ENCODE measurements at places on chromosomes 2 and 18.
A peak's percentile ranks its signal among the peaks of the same experiment; 100 is the strongest.

DNA sequence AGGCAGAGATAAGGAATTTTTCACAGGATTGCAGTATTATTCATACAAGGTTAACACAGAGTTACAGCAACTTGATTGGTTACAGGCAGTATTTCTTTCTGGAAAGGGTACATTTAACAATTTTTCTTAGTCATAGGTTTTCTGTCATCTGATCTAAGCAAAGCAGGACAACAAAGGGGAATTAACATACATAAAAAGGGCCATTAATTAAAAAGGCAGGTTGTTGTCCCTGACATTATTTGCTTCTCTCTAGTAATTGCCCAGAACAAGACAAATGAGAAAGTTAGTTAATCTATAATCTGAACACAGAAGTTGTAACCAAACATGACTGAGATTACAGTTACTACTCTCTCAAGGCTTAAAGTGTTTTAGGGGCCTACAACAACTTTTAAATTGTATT lies 291.4 kb upstream of the LRRTM4 start:
- DNase-seq, result no peak

DNA sequence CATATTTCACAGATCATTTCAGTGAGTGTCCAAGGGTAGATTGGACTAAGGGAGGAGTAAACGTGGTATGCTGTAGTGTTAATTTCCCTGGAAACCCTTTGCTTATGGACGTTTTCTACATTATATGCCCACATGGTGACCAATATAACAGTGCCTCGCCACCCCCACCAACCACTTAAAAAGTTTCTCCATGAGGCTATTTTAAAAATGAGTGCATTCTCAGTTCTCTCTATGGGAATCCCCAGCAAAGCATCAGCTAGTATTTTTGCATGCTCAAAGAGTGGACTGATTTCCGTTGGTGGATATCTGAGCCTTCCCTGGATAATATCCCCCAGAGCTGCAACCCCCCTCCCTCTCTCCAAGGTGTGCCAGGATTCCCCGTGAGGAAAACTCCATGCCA lies 73.2 kb downstream of the TGFA start:
- DNase-seq, result no peak

DNA sequence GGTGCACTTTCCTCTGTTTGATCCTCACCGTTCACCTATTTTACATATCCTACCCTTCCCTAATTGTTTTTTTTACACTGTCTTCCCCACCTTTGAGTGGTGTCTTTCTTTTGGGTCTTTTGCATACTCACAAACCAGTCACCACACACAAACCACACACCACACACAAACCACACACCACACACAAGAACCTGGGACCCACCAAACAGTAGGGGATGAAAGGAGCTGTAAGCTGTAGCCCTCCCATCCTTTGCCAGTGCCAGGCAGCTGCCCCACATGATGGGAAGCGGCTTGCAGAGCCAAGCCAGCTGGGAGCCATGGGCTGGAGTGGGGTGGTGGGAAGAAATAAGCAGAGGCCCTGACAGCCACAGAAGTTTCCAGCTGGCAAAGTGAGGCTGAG lies 38.9 kb upstream of the MSH6 start:
- no peak for DNase-seq

DNA sequence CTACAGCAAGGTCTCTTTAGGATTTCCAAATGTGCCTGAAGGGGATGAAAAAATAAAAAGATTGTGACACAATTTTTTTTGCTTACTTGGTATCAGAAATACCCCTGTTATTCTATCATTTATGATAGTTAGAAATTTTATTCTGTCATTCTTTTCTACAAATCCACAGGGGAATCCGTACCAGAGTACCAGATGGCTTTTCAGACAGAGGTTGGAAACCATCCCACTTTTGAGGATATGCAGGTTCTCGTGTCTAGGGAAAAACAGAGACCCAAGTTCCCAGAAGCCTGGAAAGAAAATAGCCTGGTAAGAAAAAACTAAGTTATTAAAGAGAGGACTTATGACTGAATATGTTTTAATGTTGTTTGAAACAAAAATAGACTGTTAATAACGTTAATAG lies 92.6 kb upstream of the FAM117B start:
- no peak for DNase-seq

- no peak for DNase-seq
These were observed 16.3 kb downstream of the FAM228A start for GRCh38 chr2:24191156-24191555.

DNA sequence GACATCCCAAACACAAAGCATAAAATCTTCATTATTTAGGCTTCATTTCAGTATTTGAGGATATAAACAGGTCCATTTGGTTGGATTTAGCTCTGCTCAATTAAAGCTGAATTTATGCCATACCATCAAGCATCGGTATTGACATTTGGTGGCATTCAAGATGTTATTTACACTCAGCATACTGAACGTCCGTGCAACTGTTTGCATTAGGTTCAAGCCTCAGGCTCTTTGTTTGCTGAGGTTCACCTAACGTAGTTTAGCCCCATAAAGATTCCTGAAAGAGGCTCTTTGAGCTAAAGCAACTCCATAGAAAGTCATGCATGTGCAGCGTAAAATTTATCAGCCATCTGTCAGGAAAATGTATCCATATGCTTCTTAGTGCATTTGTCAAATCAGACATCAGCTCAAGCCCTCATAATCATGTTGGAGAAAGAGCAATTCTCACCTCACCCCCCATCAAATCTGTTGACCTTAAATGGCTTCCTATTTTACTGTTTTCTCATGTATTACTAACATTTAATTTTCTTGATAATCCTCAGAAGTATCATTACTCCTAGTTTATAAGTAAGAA lies 366.9 kb downstream of the EPHA4 start:
- DNase-seq, result no peak

DNA sequence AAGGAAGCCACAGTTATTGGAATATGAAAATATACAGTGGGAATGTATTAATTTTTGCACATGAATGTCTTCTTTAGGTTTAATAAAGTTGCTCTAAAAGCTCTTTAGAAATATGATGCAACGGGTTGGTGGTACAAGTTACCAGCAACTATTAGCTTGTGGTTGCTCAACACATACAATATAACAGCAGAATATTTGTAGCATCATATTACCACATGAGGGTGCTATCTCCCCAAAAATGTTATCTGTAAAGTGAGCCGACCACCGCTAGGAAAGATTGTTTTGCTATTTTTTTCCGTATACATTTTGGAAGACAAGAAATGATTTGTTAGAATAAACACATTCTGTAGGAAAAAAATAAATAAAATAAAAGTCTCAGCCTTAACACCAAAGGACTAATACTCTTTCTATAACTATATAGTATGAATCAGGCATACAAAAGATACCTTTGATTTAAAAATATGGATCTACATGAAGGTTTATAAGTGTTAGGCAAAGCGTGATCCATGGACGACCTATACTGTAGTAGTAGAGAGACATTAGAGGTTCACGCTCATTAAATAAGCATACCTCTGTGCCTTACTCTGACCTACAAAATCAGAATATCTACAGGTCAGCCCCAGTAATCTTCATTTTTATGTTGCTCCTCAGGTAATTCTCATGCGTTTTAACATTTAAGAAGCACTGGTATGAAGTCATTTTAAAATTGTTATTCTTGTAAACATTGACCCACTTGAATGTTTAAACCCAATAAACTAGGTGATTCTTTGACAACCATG lies 1110.6 kb upstream of the ACVR2A start:
- no peak for DNase-seq

DNA sequence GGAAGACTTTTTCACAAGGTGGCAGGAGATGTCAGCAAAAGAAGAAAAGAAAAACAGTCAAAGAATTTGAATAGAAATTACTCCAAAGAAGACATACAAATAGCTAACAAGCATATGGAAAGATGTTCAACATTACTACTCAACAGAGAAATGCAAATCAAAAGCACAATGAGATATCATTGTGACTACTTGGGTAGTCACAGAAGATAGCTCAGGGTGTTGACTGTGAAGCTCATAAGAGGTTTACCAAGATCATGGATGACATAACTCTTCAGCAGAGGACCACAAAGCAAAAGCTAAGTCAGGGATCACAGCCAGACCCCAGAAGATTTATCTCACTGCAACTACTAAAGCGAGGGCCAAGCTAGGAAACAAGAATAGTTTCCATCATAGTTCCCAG lies 53.0 kb upstream of the TANK start:
- DNase-seq, result no peak

DNA sequence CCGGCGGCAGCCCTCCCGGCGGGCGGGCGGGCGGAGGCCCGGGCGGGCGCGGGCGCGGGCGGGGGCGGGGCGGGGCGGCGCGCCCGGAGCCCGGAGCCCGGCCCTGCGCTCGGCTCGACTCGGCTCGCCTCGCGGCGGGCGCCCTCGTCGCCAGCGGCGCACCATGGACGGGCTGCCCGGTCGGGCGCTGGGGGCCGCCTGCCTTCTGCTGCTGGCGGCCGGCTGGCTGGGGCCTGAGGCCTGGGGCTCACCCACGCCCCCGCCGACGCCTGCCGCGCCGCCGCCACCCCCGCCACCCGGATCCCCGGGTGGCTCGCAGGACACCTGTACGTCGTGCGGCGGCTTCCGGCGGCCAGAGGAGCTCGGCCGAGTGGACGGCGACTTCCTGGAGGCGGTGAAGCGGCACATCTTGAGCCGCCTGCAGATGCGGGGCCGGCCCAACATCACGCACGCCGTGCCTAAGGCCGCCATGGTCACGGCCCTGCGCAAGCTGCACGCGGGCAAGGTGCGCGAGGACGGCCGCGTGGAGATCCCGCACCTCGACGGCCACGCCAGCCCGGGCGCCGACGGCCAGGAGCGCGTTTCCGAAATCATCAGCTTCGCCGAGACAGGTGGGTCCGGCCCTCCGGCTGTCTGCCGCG lies at the start of gene INHBB:
TSS of gene INHBB (plus strand) at position 111 of the 641 bp plus-strand sequence. CDS start at position 164, 53 bp downstream.
- peak; percentile 13 for DNase-seq

DNA sequence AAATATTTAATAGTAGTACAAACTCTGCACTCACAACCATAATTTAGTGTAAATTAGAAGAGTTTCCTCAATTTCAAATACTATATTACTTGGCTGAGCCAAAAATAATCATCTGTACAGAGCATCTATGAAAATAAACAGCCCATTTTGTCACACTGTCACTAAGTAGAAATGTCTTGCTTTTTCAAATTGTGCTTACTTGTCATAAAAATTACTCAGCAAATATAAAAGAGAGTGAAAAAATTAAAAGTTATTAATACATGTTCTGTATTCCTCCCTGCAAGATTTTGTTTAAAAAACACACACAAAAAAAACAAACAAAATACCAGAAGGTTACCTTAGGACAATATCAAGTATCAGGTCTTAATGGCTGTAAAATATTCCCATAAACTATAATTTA lies 155.7 kb downstream of the DLGAP1 start:
- no peak for DNase-seq

GRCh38 chr2:121191191-121192170 lies 93.5 kb downstream of the TFCP2L1 start:
- no peak for DNase-seq

DNA sequence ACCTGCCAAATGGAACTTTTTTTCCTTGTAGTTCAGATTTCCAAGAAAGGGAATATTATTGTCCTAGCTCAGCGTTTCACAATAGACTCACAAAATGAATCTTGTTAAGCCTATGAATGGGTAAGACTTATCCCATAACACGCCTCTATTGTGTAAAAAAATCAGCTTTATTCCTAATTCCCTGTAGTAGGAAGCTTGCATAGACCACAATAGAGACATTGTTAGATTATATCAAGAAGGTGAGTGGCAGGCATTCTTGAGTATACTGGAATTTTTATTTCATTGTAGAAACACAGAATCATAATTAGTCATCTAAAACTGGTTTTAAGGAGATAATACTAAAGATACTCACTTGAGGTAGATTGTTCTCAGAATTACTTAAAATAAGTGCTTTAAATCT lies 46.5 kb upstream of the SLC30A6 start:
- DNase-seq, result no peak

DNA sequence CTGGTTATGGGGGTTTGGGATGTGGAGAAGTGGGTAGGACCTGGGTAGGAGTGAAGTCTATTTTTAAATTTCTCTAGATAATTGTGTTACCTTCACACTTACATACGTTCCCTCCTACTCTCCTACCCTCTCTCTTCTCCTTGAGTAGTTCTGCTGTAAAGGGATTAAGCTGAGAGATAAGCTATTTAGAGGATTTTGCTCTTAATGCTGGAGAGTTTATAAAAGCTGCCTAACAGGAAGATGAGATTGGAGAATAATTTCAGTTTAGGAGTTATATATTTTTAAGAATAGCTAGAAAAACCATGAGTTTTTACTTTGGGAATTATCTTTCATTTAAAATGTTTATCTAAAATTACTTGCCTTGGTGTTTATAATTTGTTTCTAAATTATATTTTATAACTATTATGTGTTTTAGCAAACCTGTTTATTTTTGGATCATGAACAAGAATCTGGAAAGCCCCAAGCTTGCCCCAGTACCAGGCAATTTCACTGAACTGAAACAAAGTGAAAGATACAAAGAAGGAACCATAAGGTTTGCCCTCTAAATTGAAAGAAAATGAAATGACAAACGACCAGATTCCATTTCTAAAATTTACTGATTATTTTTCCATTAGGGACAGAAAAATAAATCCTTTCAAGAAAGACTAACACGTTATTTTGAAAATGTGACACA lies 101.5 kb downstream of the ZNF532 start:
- DNase-seq, result no peak

DNA sequence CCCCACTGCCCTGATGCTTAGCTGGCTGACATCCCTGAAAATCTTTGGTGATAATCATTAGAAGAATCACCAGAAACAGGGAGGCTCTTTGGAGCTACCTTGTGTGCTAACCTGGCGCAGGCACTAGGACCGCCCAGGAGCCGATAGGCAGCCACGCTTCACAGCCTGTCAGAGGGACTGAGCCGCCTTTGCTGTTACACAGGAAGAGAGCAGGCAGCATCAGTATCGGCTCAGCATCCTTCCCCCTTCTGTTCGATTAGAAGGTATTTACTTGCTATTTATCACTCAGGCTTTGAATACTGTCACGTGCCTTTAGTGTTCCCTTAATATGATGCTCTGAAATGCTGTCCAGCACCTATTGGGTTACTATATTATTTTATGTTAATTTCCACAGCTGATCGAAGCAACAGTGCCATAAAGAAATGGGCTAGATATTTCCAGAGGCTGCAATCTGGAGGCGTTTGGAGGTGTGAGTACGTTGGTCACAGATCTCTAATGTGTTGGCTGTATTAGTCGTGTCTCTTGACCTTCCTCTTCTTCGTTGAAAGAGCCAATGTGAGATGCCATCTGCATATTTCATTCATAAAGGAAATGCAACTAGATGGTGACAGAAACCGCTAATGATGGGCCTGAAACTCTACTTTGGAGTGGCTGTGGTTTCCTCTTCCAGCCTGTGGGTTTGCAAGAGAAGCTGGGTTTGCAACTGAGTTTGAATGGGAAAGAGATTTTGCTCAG lies 110.4 kb upstream of the RAB27B start:
- DNase-seq, result no peak

DNA sequence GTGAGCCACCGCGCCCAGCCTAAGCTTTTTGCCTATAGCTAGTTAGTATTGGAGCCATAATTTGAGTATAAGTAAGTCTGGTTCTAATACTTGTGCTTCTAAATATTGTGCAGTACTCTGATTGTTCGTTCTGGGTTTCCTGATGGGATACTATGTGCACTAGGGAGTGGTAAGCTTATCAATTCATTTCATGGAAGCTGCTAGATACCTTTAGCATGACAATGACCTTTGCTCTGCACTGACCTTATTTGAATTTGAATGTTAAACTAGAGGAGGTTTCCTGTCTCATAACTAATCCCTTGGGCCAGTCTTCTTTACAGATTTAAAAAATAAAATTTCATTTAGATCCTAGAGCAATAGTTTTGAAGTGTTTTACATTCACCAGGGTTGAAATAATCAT lies 125.1 kb downstream of the GPD2 start:
- no peak for DNase-seq

Measured in transverse colon (tissue), 4 donors.